ENCODE measurements at places on chromosomes 1 and 21. TPM values are rescaled to one million over a fixed set of nuclear protein-coding genes. Genes with fewer than 3 reads are reported as not detected.

DNA sequence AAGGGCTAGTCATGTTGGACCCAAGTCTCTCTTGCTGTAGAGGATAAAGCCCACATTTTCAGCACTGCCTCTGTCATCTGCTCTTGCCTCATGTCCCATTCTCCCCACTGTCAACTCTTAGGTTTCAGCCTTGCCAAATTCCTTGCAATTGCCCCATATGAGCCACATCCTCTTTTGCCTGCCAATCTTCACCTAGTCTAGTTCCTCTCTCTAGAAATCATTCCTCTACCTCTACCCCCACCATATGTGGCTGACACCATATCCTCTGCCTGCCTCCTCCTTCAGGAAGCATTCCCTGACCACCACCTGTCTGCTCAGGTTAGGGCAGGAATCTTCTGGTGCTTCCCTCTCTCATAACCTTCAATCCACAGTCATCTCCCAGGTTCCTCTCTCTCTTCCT lies 38.2 kb downstream of the SLC9A1 start:
- DNase-seq: no peak

Gene LCE6A
- not detected for total RNA-seq

DNA sequence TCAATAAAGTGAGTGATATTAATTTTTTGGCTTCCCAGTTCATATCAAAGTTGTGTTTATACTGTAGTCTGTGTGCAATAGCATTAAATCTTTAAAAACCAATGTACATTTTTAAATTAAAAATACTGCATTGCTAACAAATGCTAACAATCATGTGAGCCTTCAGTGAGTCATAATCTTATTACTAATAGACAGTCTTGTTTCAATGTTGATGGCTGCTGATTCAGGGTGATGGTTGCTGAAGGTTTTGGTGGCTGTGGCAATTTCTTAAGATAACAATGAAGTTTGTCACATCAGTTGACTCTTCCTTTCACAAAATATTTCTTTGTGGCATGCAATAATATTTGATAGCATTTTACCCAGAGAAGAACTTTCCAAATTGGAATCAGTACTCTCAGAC lies 109.0 kb downstream of the ZMYM4 start:
- DNase-seq: peak; percentile 13

DNA sequence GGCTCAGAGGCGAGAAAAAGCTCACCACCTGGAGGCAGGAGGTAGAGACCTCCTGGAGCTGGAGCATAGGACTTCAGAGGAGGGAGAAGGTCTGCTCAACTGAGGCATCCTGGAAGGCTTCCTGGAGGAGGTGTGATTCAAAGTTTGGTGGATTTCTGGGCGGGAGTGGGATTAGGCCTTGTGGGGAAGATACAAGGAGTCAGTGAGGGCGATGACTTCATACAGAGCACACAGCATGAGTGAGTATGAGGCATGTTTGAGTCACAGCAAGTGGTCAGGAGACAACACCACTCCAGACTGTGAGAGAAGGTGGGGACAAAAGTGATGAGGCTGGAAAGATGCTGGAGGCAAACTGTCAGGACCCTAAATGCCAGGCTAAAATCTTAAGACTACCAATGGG lies 77.6 kb downstream of the MATN1 start:
- DNase-seq: peak; percentile 16

GRCh38 chr21:29264721-29265120 lies 34.0 kb upstream of the BACH1 start:
- no peak for DNase-seq

GRCh38 chr1:241610056-241610815 lies 29.9 kb downstream of the CHML start:
- DNase-seq: no peak

Gene CFHR2
- not detected for total RNA-seq

Gene FCRLB
- 0.72 TPM for total RNA-seq

GRCh38 chr1:64171797-64172281 lies 31.6 kb upstream of the UBE2U start:
- peak; percentile 81 for DNase-seq

Gene SERINC2
- total RNA-seq: 30.4 TPM

DNA sequence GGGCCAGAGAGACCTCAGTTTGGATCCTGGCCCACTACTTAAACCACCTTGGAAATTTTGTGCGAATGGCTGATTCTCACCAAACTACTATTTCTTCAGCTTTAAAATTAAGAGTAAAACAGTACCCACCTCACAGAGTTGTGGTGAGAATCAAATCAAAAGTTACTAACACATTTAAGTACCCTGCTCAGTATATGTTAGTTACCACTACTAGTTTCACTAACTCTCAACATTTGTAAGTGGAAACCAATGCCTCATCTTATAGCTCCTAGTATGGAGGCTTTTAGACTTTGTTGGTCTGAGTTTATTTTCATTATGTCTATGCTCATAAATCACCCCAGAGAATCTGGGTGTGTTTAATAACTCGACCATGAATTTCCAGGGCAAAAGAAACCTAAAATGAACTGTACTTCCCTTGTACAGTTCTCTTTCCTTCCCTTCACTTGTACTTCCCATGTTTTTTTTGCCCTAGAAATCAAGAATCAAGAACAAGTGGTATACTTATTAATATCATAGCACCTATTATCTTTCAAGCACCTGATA lies 11.6 kb upstream of the SERBP1 start:
- DNase-seq: no peak

Gene CYP4Z1
- not detected for total RNA-seq

Gene KRTAP10-2
- total RNA-seq: not detected

Gene IQGAP3
- 2.2 TPM for total RNA-seq

- DNase-seq: no peak
Observed at GRCh38 chr1:228372183-228373003, 34.2 kb downstream of the TRIM11 start.

DNA sequence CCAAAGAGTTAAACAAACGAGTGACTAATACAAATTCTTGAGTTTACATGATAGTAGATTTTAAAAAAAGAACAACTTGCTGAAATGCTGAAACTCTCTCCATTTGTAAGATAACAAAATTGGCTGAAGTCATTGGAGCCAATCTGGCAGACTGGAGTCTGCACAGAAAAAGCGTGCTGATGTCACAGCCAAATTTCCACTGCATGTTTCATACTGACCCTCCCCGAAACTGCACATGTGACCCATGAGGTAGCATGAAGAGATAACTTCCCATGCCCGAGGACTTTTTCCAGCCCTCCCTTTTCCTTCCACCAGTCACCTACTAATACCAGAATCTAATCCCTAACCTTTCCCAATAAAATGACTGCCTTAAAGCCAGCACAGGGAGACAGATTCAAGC lies 1.2 kb upstream of the LELP1 start:
- DNase-seq: no peak

DNA sequence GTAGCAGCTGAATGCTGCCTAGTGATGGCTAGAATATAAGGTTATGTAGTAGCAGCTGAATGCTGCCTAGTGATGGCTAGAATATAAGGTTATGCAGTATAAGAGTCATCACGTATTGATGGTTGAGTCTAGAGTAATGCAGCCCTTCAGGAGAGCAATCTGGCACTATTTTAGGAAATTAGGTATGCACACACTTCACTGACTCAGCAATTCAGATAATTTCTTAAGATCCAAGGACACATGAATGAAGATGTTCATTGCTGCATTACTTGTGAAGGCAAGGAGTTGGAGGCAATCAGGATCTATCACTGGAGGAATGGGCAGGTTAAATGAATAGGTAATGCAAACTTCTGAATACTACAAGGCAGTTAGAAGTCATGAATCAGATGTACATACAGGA lies 13.6 kb downstream of the LTN1 start:
- DNase-seq: no peak

Gene OPN3
- total RNA-seq: 12.0 TPM

DNA sequence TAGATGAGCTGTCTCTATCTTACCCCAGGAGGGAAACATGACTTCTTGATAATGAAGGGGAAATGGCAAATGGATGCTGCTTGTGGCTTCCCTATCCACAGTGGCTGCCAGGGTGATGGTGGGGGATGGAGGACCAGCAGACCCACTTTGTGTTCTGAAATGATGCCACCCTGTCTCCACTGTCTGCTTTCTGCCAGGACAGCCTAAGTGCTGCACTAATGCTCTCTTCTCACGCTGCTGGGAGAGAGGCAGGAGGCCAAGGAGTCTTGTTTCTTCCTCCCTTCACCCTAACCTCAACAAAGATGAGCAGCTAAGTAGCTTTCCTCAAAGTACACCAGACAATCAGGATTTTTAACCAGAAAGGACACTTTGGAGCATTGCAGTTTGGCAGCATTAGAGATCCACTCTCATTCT lies 36.6 kb downstream of the XCL1 start:
- no peak for DNase-seq

GRCh38 chr1:113684153-113684541 lies 75.1 kb downstream of the PHTF1 start:
- no peak for DNase-seq

Gene KTI12
- total RNA-seq: 8.6 TPM

GRCh38 chr1:92972409-92973129 lies 11.3 kb upstream of the DIPK1A start:
- no peak for DNase-seq

Measured in astrocyte (in vitro differentiated cells and primary cell).